ENCODE measurements at places on chromosomes 1 and 21.

- DNase-seq, result no peak
Observed at GRCh38 chr1:50971748-50972305, 1.8 kb downstream of the CDKN2C start.

DNA sequence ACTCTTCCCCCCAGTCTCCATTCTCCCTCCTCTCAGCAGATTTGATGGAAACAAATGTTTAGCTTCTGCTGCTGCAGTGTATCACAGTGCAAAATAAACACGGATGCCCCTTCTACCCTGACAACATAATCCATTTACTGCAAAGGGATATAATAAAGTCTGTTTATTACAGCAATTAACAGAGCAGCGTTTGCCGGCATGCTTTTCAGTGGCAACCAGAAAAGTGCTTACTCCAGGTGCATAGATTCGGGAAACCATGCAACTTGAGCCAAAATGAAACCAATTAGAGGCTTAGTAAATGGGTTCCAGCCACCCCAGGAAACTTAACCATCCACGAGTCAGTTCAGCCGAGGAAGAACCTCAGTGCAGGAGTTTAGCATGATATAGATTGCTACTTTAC, 12.9 kb upstream of the LEMD1 start:
- no peak for DNase-seq

DNA sequence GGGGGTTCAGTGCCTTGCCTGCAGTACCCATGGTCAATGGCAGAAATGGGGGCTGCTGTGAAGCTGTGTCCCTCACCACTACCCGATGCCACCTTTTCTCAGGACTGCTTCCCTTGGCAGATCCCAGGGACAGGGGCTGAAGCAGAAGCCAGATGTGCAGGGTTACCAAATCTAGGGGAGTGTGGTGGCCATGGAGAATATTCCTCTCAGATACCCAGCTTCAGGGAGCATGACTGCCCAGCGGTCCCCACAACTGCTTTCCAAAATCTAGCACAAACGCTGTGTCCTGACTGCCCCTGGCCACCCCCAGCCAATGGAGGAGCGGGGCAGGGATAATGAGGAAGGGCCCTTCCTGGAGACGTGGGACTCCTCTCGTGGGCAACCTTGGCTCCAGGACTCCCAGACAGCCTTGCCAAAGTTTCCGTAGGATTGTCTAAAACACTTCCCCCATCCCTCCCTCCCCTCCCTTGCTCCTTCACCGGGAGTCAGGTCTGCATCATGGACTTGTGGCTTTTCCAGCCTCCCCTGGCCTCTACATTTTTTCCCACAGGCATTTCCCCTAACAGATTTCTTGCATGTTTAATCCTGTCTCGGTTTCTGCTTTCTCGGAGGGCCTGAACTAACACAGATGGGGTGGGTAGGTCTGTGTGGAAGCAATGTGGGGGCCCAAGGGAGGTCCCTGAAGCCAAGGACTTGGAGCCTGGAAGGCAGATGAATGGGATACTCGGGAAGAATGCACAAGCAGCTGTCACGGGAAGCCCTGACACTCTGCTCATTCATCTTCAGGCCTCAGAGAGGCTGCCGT, 80.5 kb downstream of the OMA1 start:
- DNase-seq, result no peak

- no peak for DNase-seq
Observed at GRCh38 chr1:22030057-22030456, 22.5 kb upstream of the CDC42 start.

- DNase-seq, result no peak
Observed at GRCh38 chr1:192635939-192636338, at the start of gene RGS13. Gene RGS13 (plus strand): TSS chr1:192636147. CDS start chr1:192644335, 8,188 bp downstream.

DNA sequence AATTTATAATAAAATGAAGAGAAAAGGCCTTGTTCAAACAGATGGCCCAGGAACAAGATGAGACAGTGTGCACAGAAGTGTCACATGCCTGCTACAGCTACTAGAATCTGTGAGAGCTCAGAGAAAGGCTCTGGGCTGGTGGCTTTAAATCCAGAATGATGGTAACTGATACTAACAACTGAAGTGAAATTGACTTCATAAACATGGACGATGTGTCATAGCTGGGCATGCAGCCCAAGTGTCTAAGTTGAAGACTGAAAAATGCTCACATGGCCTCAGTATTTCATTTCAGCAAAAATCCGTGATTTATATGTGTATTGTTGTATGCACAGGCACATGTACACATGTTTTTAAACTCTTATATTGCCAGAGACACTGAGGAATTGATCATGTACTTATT, 208.3 kb upstream of the RUNX1 start:
- DNase-seq, result peak; percentile 42

- no peak for DNase-seq
Observed at GRCh38 chr1:36559061-36559460, 76.3 kb upstream of the CSF3R start.

DNA sequence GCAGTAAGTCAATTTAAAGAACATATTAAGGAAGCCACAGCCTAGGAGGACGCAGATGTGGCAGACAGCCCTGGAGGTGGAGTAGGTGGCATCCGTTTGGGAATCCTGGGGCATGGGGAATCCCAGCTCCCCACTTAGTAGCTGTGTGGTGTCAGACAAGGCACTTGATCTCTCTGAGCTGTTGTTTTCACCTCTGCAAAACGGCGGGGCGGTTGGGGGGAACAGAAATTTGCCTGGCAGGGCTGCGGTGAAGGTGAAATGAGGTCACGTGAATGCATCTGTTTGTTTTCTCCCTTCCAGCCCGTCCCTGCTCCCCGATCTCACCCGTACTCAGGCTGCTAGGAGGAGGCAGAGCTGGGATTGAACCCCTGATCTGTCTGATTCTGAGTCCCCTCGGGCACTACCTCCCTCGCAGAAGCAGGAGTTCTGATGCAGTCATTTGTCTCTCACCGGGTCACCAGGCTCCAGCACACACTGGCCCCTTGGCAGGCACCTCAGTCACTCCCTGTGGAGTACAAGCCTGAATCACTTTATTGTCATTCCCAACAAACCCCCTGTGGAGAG, 2.2 kb upstream of the LAPTM5 start:
- no peak for DNase-seq

- no peak for DNase-seq
Observed at GRCh38 chr1:228969953-228970800, 234.9 kb downstream of the RHOU start.

GRCh38 chr1:31447210-31447609, 34.2 kb downstream of the SERINC2 start:
- DNase-seq, result no peak

DNA sequence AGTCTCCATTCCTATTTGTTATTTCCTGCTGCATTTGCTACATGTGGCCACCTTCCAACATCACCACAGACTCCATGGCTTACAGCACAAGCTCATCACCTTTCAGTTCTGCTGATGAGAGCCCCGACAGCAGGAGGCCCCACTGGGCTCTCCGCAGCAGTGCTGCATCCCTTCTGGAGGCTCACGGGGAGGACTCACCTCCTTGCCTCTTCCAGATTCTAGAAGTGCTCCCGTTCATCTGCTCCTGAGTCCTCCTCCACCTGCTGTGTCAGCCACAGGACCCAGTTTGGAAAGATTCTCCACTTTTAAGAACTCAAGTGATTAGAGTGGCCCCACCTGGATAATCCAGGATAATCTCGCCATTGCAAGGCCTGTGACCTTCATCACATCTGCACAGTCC, 167.6 kb downstream of the PCBP3 start:
- no peak for DNase-seq

- no peak for DNase-seq
Observed at GRCh38 chr1:28111157-28111556, 22.7 kb upstream of the EYA3 start.

- DNase-seq, result no peak
Observed at GRCh38 chr1:30738040-30738714, 14.8 kb upstream of the MATN1 start.

GRCh38 chr1:66240491-66241484, 293.2 kb upstream of the SGIP1 start:
- no peak for DNase-seq

- no peak for DNase-seq
Observed at GRCh38 chr1:225866981-225867380, 15.2 kb downstream of the TMEM63A start.

DNA sequence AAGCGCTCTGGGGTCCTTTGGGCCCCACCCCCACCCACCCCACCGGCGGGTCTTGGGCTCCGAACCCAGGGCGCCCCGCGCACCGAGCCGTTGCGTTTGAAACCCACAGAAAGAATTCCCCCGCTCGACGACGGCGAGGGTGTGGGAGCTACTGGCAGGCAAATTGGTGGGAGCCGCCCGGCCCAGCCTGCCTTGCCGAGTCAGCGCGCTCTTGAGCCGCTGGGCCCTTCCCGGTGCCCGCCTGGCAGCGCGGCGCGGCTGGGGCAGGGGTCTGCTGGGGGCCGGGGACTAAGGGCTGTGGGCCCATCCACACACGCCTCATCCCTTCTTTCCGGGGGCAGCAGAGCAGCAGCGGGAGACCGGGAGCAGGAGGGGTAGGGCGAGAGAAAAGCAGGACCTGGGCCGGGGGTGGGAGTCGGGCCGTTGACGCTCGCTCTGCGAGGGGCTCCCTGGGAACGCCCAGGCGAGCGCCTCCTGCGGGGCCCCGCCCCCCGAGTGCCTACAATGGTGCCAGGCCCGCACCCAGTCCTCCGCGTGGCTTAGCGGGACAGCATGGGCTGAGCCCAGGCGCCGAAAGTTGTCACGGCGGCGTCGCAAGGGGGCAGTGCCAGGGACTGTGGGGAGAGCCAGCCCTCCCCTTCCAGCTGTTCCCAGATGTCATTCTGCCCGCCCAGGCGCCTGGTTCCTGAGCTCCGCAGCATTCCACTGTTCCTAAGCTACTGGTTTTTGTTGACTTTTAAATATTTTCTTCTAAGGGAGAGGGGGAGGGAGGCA, at the start of gene C1orf94:
Gene C1orf94 (plus strand): TSS at position 78 of the 774 bp plus-strand sequence. CDS start 883 bp downstream, outside the sequence.
- DNase-seq, result no peak

Data from left ventricle myocardium inferior (tissue), 1 donor.